ENCODE measurements at places on chromosomes 1 and 21. TPM values are rescaled to one million over a fixed set of nuclear protein-coding genes. Genes with fewer than 3 reads are reported as not detected.

GRCh38 chr1:200900877-200901276 is 6.2 kb downstream of the INAVA start:
- peak overlapping the region; percentile 56 for H3K4me3 ChIP-seq
- peaks cover 5% of the 10 kb centered on the region for H3K27me3 ChIP-seq
- peaks cover 23% of the 10 kb centered on the region for H3K4me1 ChIP-seq
- no peak overlapping the region for H3K27ac ChIP-seq
- H3K36me3 ChIP-seq = peaks cover 26% of the 10 kb centered on the region

CRYAA gene
- not detected for total RNA-seq

DNA sequence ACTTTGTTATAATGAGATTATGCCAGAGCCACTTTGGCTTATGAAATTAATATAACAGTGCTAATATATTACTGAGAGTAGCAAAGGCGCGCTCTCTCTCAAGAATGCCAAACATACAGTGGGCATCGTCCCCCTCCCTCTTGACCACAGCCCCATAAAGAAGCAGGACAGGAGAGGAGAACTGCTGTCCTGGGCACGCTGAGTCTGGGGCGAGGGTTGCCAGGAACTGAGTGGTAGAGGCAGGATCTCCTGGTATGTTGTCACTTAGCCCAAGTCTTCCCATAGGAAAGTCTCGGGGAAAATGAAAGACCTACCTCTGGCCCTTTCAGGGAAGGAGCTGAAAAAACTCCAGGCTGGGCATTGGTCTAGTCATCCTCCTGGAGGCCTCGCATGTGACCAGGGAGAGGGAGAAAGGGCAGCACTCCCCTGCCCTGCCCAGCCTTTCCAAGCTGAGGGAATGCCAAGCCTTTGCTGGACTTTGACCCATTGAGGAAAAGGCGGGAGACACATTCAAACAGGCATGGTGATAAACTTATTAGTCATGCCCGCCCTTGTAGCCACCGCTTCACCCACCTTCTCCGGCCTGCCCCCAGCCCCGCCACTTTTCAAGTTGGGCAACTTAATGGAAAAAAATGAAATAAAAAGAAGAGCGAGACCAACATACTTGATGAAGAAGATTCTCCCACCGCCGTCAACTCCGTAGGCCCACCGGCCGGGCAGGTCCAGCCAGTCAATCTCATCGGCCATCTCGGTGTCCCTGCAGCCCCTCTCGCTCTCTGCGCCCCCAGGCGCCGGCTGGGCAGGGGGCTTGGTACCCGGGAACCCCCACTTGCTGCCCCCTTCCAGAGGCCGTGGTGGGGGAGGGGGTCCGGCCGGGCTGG is 17.4 kb upstream of the PLEKHA6 start:
- H3K36me3 ChIP-seq = no peaks in the 10 kb centered on the region
- DNase-seq = no peak
- peaks cover 4% of the 10 kb centered on the region for H3K4me1 ChIP-seq
- peaks cover 7% of the 10 kb centered on the region for H3K27me3 ChIP-seq
- peak overlapping the region; percentile 62 for H3K4me3 ChIP-seq

DNA sequence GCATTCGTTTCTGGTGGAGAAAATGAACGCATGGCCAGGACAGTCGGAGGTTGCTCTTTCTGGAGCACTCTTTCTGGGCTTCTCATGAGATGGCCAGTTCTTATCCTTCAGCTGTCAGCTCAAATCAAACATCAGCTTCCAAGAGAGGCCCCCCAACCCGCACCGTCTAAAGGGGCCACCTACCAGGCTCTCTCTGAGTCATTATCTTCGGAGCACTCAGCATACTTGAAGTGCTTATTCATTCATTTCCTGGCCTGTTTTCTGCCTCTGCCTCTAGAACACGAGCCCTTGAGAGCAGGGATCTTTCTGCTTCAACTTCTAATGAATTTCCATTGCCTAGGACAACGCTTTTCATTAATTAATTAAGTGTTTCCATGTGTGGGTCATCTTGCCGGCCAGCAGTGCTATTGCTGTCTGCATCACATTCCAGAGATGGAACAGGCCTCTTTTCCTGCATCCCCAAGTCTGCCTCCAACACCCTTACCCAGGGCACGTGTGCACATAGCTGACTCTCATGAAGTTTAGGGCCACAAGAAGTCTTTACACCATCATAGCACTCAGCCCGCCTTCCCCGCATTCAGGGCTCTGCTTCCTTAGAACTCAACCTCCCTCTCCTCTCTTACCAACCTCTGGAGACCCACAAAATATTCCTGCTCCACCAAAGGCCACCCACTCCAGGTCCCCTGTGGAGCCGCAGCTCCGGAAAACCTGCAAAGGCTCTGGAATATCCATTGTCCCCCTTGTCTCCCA is 52.1 kb upstream of the LAPTM5 start:
- H3K27ac ChIP-seq = no peak overlapping the region
- DNase-seq = no peak
- no peaks in the 10 kb centered on the region for H3K36me3 ChIP-seq
- peak overlapping the region; percentile 33 for H3K4me3 ChIP-seq

DNA sequence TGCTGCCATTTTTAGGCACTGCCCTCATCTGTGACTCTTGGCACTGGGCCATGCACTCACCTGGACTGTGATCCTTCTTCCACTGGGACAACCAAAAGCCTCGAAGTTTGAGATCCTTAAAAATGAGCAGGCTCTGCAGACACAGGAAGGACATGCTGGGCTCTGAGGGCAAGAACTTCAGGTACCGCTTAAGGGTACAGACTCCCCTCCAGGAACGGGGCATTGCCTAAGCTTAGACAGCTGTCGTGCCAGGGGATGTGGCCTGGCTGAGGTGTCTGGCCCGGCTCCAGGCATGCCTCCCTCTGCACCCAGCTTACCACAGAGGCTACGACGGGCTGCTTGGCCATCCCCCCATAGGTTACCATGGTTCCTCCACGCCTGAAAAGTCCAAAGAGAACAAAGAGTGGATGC is 14.2 kb upstream of the SRSF4 start:
- DNase-seq = no peak
- H3K36me3 ChIP-seq = peaks cover 19% of the 10 kb centered on the region
- H3K27me3 ChIP-seq = peaks cover 3% of the 10 kb centered on the region
- H3K27ac ChIP-seq = no peak overlapping the region
- H3K4me3 ChIP-seq = no peak overlapping the region
